CD4-positive, alpha-beta T cell treated with Interleukin-21 for 1 hour (primary cell): ENCODE measurements at places on chromosomes 6 and 20.

- DNase-seq: no peak
These were observed 86.2 kb upstream of the CNKSR3 start for GRCh38 chr6:154596701-154597100.

DNA sequence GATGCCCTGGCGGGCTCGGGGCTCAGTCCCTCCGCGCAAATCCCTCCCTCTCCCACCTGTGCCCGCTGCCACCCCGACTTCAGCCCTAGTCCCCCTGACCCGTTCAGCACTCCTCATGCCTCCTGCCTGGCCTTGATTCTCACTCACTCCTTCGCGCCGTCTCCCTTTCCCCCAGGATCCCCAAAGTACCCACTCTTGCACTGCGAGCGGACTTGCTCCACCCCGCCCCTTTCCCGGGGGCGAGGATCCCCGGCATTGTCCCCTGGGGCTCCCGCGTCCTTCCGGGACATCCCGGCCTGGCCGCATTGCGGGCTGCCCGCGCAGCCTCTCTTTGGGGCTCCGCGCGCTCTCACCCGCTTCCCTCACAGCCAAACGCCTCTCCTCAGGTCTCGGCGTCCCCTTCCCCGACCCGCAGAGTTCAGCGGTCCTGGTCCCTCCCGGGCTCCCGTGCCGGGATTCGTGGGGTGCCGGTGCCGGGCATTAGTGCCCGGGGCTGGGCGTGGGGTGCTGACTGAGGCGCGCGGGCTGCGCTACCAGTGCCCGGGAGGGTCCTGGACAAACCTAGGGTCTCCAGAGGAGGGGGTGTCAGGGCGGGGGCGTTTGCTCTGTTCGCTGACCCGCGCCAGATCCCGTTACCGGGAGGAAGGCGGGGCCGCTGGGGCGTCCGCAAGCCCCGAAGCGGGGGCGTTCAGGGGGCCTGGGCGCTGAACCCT lies 45.5 kb upstream of the SUPT3H start:
- no peak for DNase-seq

- DNase-seq: no peak
These were observed 650.6 kb upstream of the ARID1B start for GRCh38 chr6:156126535-156126934.

DNA sequence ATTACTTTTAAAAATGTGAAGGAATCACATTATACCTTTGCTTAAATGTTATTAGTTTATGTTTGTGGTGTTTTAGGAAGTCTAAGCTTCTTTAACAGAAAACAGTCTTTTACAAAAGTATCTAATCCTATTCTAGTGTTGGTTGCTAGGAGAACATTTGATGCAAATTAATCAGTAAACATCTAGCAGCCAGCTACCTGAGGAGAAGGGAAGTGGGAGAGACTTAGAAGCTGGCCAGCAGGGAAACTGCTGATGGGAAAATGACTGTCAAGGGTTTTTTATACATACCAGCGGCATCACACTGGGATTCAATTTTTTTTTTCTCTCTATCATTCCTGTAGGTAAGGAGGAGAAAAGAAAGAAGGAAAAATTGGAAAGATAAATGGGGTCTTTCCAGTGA lies 686.0 kb upstream of the MMS22L start:
- no peak for DNase-seq

GRCh38 chr6:2868637-2869036 lies 27.0 kb upstream of the SERPINB1 start:
- DNase-seq: no peak
